ENCODE measurements at places on chromosomes 7 and 10.
A peak's percentile ranks its signal among the peaks of the same experiment; 100 is the strongest.

GRCh38 chr10:29860166-29860565, 199.2 kb downstream of the JCAD start:
- peak; percentile 48 for DNase-seq

DNA sequence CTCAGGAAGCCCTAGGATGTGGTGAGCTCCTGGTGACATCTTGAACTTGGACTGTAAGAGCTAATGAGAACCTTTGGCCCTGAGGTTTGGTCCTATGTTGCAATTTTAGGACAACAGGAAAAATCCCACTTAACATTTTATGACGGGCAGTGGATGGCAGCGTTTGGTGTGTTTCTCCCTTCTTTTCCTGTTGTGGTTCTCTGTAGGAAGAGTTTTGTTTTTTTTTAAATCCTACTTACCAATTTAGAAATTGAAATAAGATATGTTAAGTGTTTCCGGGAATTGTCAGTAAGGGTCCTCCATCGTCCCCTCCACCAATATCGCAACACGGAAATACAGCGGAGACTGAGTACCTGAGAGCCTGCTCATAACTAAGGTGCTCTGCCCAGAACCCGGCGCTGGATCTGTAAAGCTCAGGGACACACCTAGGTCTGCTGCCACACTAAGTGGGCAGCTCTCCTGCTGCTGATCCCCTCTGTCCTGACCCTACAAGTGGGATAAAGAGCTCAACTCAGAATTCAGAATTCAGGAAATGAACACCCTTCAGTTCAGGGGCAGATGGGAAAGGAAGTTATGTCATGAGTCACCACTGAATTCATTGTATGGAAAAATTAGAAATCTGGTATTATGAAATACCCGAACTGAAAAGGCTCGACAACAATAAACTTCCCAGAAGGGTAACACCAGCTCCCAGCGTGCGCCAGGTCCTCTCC, 9.1 kb upstream of the PROSER2 start:
- no peak for DNase-seq

- peak; percentile 68 for DNase-seq
These were observed 41.5 kb upstream of the PIK3CG start for GRCh38 chr7:106823631-106824030.

GRCh38 chr7:73395538-73396503, 37.8 kb upstream of the FZD9 start:
- DNase-seq: no peak

GRCh38 chr10:60555700-60556099, 166.0 kb upstream of the ANK3 start:
- no peak for DNase-seq

GRCh38 chr7:155526225-155526624, 20.1 kb downstream of the CNPY1 start:
- DNase-seq: no peak

GRCh38 chr7:91080351-91080750, 183.9 kb upstream of the FZD1 start:
- DNase-seq: no peak

GRCh38 chr10:101995451-101996063, 60.4 kb downstream of the ARMH3 start:
- no peak for DNase-seq

GRCh38 chr10:122138831-122139625, 132.1 kb upstream of the BTBD16 start:
- DNase-seq: no peak
